GM12864 (cell line): ENCODE measurements at places on chromosomes 2 and 18.
A peak's percentile ranks its signal among the peaks of the same experiment; 100 is the strongest.

DNA sequence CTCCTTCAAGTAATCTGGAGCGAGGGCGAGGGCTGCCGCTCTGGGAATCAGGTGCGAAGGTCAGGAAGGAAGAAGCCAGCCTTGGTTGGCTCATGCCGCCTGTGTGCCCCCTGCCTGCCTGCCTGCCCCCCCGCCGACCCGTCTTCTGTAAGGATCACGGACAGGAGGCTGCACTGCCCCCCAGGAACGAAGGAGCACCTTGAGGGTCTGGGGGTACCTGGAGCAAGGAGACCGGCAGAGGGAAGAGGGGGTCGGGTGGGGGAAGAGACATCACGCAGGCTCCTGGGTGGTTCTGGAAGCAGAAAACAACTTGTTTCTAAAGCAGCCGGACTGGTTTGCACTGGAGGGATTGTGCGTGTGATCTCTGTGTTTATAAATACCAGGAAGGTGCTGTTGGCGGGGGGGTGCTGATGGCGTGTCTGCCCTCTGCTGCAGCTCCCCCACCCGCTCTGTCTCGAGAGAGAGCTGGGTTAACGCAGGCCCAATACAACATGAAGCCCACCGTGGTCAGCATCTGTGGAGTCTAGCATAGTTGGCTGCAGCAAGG is 1.7 kb downstream of the FOSL2 start:
- DNase-seq = no peak

- no peak for DNase-seq
Observed at GRCh38 chr2:99956232-99957030, 186.0 kb downstream of the AFF3 start.

GRCh38 chr18:61741881-61742454 is 150.8 kb downstream of the RNF152 start:
- DNase-seq = no peak

- no peak for DNase-seq
Observed at GRCh38 chr2:171811245-171811628, 82.8 kb downstream of the SLC25A12 start.

DNA sequence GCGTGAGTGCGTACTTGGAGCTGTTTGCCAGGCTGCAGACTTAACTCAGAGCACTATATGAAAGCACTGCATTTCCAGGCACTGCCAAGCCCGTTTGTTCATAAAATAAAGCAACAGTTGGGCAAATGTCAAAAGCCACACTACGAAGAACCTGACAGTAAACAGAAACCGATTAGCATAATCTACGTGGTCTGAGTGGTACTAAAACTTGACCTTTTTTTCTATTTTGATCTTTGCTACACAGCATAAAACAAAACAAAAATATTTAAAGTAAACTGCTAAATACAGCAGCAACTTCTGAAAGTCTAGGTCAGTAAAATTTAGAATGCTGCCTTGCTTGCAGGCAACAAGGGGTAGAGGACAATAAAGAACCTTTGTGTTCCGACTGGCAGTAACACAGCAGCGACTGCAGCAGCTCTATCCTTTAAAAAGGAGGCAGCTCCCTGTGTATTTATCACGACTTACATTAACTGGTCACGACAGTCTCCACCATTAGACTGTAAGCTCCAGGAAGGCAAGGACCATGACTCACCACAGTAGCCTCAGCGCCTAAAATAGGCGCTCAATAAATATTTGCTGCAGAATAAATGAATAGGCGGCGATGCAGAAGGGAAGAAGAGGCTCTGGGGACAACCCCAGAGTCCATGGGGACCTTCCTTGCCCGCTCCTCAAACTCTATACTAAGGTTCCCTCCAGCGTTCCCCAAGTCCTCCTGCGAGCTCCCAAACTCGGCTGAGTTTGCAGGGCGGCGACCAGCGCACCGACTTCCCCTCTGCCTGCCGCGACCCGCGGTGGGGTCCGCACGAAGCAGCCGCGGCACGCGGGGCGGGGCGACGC is 902 bp downstream of the SS18 start:
- DNase-seq = peak; percentile 16

GRCh38 chr18:57981308-57982028 is 62.6 kb upstream of the NEDD4L start:
- no peak for DNase-seq

GRCh38 chr18:44474591-44474990 is 206.1 kb upstream of the SETBP1 start:
- no peak for DNase-seq

DNA sequence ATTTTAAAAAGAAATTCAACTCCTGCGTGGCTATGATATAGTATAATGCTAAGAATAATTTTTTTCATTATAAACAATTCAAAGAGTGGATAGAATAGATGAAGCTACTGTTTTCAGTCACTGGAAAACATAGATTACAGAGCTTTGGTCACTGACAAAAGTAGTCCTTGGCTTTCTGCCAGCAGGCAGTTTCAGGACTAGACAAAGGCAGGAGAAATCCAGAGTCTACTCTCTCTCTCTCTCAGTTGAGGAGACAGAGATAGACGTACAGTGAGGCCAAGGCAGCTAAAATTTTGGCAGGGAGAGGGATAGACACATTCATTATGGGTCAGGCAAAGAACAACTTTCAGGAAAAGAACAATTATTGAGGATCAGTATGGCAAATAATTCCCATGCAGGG is 491.4 kb upstream of the CRIM1 start:
- DNase-seq = no peak

DNA sequence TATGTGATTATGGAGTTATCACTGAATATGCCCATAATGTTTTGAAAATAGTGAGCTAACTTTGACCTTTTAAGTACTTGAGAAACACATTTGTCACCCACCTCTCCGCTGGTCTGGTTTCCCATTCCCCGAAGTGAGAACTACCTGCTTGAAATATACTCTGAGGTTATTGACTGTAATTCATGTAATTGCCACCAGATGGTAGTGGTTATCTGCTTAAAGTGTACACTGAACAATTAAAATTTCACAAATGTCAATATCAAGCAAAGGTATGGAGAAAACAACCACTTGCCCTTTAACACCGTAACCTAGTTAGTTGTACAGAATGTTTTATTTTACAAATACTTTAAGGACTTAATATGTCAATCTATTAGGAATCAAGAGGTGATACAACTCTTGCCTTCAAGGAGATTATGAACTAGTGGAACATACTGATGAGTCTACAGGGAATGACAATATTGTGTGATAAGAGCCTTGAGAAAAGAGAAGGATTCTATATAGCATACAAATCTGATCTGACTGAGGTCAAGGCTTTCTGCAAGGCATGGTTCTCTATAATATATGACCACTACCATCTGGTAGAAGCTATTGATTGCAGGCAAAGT is 316.8 kb upstream of the KCNH7 start:
- peak; percentile 4 for DNase-seq

- DNase-seq = no peak
Observed at GRCh38 chr2:97994476-97994875, 1.3 kb downstream of the TMEM131 start.

DNA sequence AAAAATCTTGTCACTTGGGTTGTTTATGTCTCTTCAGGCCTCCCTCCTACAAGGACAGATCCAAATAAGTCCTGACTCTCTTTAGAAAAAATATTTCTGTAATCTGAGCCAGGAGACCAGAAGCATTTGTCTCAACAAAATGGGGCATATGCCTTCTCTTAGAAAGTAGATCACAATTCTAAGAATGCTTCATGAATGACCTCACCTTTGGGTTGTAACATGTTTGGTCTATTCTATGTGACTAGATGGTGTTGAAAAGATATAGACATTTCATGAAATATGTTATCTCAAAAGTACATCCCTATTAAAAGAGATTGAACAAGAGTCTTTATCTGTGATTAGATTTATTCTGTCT is 159.0 kb upstream of the SETBP1 start:
- no peak for DNase-seq

DNA sequence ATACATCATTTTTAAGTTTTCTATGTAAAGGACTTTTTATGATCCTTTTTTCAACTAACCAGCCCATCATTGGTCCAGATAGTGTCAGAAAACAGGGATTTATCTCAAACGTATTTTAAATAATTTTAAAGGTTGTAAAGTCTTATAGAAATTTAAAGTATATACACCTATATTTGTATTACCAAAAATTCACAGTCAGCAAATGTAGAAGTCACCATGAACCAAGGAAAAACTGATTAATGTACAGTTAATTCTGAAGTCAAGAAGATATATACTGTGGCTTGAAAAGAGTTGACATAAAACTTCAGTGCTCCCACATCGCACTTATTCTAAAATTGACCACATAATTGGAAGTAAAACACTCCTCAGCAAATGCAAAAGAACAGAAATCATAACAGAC is 52.4 kb upstream of the MAP2 start:
- no peak for DNase-seq

- no peak for DNase-seq
Observed at GRCh38 chr2:67320861-67321587, 76.1 kb upstream of the ETAA1 start.

- no peak for DNase-seq
Observed at GRCh38 chr18:70319187-70319586, 30.3 kb downstream of the SOCS6 start.

DNA sequence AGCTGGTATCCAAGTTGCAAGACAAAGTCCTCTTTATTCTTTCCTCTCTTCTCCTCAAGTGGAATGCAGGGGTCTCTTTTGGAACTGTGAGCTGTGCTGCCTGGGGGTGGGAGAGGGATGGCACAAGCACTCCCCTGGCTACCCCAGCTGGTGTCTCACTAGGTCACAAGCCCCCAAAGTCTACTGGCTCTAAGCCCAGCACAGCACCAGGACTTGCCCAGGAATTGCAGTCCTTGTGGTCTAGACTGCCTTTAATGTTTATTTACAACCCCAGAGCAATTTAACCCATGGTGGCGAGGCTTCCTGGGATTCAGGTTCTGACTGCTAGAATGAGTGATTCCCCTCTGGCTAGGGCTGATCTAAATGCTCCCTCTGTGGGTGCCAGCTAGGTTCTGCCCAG is 199.0 kb upstream of the STK17B start:
- DNase-seq = no peak

- no peak for DNase-seq
Observed at GRCh38 chr2:8300905-8301304, 381.0 kb upstream of the ID2 start.

DNA sequence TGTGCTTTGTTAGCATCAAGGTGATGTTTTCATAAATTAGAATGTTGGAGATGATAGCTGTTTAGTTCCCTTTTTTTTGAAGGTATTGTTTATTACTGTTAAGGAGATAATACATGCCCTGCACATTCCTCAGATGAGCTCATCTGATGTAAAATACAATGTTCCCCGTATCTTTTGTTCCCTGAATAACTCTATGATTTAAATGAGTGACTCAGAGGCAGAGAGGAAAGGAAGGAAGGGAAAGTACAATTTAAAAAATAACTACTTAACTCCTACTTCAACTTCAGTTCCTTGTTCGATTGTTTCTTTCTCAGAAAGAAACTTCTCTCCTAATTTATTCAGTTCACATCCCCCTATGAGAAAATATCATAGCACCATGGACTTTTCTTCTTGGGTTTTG is 208.7 kb downstream of the KCNE4 start:
- no peak for DNase-seq

GRCh38 chr2:54081574-54081973 is 33.8 kb upstream of the ACYP2 start:
- peak; percentile 79 for DNase-seq

- DNase-seq = no peak
Observed at GRCh38 chr2:27039871-27040270, 7.1 kb downstream of the TMEM214 start.
